Effector CD8-positive, alpha-beta T cell (primary cell): ENCODE measurements at places on chromosomes 5 and 9.

- DNase-seq = no peak
Measured at GRCh38 chr9:131174681-131175239, 49.4 kb downstream of the NUP214 start.

DNA sequence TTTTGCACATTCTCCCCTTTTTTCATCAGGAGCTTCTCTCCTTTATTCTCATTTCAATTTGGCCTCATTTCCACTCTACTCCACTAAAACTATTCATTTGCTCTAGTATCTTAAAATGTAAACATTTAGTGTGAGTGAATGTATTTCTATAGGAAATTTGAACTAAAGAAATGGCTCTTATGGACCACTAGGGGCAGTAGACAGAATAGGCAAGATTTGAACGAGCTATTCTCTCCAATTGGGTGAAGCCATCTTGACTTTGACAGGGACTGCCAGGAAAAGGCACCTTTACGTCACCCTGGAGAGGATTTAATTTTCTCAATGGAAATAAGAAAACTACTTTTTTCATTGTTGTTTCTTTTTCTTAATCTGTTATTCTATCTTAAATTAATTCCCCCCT lies 666.3 kb downstream of the DNAH5 start:
- DNase-seq = no peak

GRCh38 chr9:18890372-18890771 lies 142.6 kb downstream of the SAXO1 start:
- DNase-seq = no peak

DNA sequence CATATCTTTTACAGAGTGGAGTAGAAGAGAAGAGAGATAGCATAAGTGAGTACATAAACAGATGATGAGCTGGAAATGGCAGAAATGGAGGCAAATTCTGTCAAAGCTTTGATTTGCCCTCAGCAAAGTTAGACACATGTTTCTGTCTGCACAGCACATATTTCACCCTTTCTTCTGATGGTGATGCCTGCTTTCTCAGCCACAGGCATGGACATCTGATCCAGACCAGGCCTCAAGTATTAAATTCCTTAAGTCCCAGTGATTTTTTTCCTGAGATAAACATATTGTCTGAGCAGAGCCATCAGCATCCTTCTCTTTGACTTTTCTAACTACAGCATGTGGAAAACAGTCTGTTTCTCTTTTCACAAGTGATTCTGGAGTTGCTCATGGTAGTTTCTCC lies 409.8 kb downstream of the MAN2A1 start:
- no peak for DNase-seq

DNA sequence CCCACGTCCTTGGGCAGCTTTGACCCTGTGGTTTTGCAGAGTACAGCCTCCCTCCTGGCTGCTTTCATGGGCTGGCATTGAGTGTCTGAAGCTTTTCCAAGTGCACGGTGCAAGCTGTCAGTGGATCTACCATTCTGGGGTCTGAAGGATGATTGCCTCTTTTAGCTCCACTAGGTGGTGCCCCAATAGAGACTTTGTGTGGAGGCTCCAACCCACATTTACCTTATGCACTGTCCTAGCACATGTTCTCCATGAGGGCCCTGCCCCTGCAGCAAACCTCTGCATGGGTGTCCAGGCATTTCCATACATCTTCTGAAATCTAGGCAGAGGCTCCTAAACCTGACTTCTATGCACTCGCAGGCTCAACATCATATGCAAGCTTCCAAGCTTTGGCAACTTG lies 644.2 kb upstream of the CDH9 start:
- DNase-seq = no peak
